Activated CD4-positive, alpha-beta T cell treated with anti-CD3 and anti-CD28 coated beads, Interleukin-2, amount 50 U/mL, for 16 hours (primary cell): ENCODE measurements at places on chromosomes 7 and 10.

DNA sequence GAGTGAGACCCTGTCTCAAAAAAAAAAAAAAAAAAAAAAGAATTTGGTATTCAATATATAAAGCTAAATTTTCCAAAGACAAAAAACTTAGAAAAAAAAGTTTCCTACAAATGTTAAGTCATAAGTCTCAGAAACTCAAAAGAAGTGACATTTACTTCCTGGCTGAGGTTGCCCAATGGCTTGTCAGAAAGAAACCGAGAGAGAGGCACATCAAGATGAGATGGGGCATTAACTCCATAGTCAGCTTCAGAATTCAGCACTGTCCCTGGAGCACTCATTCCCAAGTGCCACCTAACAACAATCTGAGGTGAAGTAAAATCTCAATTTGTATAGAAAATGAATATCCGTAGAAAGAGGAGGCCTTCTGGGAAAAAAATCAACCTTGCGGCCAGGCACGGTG lies 6.8 kb upstream of the SPOCK2 start:
- DNase-seq: peak; percentile 58

DNA sequence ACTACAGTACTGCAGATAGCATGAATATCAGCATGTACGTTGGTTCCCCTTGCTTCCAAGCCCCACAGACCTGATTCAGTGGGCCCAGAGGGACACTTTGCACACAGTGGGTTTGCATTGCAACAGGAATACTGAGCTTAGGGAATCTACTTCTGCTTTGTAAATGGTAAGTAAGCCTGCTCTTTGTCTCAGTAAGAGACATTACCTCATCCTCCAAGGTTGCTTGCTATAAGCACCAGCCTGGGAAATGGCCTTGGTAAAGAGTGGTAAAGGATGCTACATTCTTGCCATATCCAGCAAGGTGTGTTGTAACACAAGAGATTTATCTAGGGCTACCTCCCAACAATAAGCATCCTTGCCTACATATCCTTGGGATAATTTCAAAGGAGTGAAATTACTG lies 730.5 kb downstream of the INHBA start:
- DNase-seq: no peak

DNA sequence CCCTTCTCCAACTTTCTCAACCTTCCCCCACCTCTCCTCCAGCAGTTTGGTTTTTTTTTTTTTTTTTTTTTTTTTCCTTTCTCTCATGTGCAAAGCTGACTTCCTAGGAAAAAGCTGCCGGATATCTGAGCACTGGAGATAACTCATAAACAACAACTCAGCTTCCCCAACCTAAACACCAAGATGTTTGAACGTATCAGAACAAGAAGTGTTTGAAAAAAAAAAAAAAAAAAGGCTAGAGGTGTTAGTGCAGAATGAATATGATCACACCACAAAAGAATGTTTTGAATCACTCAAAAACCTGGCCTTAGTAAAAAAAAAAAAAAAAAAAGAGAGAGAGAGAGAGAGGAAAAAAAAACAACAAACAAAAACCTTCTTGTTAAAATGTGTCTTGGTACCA lies 11.2 kb downstream of the GATA3 start:
- peak; percentile 72 for DNase-seq

GRCh38 chr7:128735436-128735835 lies 3.7 kb upstream of the CALU start:
- DNase-seq: no peak

DNA sequence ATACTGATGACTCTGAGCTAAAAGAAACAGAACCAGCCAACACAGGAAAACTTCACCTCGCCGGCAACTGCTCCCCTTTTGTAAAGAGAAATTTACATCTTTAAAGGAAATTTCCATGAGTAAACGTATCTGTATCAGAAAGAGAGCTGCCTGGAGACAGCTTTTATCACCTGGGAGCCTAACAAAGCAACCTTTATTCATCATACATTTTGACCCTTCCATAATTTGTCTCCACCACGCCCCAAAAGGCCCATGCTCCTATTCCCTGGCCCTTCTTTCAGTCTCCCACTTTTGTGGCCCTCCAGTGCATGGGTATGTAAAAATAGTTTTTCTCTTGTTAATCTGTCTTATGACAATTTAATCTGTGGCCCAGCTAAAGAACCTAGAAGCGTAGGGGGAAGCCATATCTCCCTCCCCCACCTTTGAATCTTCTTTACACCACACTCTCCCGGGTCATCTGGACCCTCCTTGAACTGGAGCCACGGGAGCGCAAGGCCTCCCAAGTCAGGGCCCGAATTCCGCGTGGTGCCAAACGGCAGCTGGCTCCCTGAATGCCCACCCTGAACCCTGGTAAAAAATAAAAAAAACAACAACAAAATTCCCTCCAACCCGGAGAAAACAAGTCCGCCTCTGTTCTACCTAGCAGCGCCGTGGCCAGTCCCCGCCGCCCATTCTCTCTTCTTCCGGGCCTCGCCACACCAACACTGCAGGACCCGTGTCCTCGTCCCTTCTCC lies 15.4 kb upstream of the FKBP9 start:
- DNase-seq: no peak
